ENCODE measurements at places on chromosomes 6 and 20.
A peak's percentile ranks its signal among the peaks of the same experiment; 100 is the strongest.

- DNase-seq: no peak
Observed at GRCh38 chr6:107390685-107391435, 68.5 kb downstream of the PDSS2 start.

DNA sequence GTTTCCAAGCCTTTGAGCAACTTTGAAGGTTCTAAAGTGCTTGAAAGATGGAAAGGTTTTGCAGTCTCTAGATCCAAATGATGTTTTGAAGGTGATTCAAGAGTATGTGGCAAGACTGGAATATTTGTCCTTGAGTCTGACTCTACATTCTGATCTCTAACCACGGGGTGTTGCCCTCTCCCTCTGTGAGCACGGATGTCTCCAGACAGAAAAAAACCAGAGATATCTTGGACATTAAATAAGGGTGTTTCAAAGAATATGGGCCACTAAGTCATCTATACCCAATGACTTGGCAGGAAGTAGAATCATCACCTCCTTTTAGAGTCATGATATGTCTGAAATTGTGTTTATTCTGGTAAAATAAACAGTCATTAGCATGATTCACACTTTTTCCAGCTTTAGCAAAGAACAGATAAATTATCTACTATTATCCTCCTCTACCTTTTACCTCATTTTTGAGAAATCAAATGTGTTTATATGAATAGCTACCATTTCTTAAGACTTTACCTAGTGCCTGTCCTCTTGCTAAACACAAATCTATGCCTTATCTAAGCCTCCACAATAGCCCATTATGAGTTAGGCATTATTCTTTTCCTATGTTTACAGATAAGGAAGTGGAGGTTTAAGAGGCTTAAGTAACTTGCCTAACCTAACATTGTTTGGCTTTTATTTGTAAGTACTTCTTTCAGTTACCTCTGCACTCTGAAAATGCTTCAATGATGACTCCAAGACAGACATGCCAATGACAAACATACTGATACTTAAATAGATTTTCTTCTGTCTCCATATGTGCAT lies 384.4 kb downstream of the BMP2 start:
- no peak for DNase-seq

GRCh38 chr20:36493801-36494114 lies 47.6 kb upstream of the MYL9 start:
- DNase-seq: peak; percentile 66

DNA sequence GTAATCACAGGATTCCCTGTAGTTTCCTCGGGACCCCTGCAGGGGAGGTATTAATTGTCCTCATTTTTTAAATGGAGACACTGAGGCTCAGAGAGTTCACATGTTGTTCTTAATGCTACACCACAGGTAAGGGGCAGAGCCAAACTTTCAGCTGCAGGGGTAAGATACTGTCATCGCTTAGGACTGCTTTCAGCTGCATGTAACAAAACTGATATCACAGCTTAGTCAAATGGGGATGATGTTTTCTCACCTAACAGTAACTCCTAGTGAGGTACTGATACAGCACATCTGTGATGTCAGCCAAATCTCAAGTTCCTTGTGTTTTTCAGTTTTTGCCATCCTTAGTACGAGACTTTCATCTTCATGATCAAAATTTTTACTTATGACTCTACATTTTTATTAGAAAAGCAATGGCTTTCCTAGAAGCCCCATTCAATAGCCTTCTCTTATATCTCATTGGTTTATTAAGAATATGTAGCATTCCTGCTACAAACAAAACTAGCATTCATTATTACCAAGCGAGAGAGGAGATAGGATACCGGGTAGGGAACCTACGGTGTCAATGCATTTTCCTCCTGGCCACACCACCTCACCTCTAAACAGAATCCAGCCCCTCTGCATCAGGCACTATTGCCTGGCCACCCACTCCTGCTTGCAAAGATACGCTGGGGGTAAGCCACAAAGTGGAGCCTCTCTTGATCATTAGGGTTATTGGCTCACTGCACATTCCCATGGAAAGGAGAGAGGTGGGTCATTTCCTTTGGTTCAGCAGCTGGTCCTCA lies 557.5 kb downstream of the CD83 start:
- no peak for DNase-seq

DNA sequence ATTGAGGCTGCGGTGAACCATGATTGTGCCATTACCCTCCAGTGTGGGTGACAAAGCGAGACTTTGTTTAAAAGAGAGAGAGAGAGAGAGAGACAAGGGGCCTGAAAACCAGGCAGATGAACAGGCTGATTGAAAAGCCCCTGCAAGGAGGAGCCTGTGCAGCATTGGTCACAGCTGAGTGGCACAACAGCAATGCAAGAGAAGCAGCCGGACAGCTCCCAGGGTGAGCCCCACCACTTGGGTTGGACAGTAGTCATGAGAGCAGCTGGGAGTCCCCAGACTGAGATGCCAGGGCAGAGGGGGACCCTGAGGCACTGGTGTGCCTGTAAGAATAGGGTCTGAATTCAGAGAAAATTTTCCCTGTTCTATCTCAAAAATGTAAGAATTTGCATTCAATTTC lies 10.2 kb downstream of the DNPH1 start:
- DNase-seq: no peak

DNA sequence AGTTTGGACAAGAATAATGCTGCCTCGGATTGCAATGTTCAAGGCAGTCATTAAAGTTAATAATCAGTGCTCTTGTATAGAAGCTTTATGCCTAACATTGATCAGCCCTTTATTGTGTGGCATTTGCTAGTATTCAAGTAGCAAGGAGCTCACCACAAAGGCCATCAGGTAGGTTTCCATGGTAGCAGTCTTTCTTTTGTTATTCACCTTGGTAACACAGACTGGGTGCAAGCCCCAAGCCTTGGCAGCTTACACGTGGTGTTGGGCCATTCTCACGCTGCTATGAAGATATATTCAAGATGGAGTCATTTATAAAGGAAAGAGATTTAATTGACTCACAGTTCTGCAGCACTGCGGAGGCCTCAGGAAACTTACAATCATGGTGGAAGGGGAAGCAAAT lies 149.3 kb downstream of the ADAT2 start:
- DNase-seq: no peak

- DNase-seq: no peak
Observed at GRCh38 chr6:51915098-51915497, 172.3 kb downstream of the PKHD1 start.

GRCh38 chr20:43925801-43926200 lies 11.1 kb downstream of the TOX2 start:
- DNase-seq: no peak

DNA sequence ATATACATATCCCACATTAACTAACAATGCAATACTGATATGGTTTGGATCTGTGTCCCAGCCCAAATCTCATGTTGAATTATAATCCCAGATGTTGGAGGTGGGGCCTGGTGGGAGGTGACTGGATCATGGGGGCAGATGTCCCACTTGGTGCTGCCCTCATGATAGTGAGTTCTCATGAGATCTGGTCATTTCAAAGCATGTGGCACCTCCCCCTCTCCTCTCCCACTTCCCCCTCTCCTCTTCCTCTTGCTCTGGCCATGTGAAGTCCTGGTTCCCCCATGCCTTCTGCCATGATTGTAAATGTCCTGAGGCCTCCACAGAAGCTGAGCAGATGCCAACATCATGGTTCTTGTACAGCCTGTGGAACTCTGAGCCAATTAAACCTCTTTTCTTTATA lies 71.2 kb downstream of the FYN start:
- no peak for DNase-seq

DNA sequence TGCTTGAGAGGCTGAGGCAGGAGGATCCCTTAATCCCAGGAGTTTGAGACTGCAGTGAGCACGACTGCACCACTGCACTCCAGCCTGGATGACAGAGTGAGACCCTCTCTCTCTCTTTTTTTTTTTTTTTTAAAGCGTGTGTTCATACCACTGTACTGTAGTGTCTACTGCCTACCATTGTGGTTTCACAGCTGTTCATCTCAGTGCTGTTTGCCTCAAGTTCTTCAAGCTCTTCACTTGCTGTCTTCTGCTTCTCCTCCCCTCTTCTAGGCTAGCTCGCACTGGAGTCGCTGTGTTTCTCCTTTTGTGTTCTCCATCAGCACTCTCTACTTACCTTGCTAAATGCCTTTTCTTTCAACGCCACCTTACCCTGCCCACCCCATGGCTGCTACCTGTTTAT lies 7.4 kb downstream of the FOXO3 start:
- DNase-seq: no peak

- DNase-seq: peak; percentile 32
Observed at GRCh38 chr20:17651760-17652388, 30.2 kb downstream of the RRBP1 start.

DNA sequence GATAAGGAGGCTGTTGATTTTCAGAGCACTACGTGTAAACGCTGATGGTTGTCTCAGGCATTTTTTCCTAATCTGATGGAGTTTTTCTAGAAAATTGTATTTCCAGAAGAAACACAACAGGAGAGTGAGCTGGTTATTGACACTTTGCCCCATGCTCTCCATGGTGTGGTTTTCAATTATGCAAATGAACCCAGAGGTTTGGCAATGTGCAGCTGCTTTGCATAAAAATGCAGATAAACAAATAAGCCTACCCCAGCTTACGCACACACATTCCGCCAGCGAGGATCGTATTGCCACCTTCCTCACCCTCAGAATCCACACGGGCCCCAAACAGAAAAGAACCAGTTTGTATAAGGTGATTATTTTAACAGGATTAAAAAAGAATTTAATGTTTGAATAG lies 45.1 kb upstream of the FRMD1 start:
- DNase-seq: no peak

GRCh38 chr20:13784271-13784892 lies 337 bp downstream of the ESF1 start:
- no peak for DNase-seq

DNA sequence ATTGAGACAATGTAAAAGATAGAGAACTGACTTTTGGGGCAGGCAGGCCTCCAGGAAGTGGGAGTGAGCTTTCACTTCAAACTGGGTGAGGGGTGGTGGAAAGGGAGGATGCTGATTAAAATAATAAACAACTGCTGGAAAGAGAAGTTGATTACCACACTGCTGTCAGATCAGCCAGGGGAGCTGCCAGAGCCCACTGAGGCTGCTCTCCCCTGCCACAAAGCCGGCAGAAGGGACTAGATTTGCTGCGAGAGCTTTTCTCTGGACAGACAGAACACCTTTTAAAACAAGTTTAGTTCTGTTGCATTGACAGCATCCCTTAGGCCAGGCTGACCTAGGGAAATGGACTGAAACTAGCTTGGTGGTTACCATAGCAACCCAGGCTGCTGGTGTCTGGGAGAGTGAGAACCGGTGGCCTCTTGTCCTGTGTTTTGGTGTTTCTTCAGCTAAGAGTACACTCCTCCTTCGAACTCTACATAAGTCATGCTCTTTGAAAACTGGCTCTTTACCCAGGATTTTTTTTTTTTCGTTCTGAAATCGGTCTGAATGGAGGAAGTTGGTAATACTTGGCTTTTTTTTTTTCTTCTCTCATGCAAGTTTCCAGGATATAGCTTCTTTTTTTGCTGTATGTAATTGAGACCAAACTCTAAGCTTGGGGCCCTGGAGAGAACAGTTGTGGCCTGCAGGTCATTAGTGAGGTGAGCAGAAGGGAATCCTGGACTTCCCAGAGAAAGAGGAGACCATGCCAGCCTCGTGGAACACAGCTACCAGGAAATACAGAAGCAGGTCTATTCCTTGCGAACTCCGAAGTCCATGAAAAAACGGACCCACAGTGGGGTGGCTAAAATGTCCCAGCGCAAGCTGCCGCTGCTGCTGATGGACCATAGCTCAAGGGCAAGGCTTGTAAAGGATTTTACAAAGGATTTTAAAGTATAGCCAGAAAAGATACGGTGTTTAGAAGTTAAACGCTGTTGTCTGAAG lies 374.4 kb downstream of the UTRN start:
- peak; percentile 16 for DNase-seq

- DNase-seq: no peak
Observed at GRCh38 chr20:57372581-57373350, 18.4 kb upstream of the RBM38 start.

GRCh38 chr6:20137240-20137639 lies 75.0 kb downstream of the MBOAT1 start:
- DNase-seq: no peak

- no peak for DNase-seq
Observed at GRCh38 chr6:84877515-84878210, 113.3 kb upstream of the TBX18 start.

DNA sequence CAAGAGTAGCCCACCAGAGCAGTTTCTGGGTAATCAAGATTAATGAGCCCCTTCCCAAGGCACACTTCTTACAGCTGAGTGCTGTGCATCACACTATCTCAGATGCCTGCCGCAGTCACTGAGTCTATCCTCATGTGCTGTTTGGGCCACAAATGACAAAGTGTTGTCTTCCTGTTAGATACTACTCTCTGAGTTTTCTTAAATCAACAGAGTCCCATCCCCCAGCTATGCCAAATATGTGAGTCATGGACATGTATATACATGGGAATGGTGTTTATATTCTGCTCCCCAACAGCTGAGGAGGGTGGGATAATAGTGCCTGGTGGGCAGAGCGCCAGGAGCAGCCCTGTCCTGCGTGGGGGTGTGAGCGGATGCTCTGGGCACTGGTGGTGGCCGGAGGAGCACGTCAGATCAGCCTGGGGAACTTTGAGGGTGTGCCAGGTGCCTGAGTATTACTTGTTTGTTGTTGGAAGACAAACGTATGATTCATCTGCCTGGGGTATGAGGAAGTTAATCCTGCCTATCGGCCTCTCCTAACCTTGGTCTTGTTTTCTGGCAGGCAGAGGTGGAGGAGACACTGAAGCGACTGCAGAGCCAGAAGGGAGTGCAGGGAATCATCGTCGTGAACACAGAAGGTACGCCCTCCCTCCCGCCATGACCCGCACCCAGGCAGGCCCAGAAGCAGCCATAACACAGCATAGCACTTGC lies 9.6 kb downstream of the DYNLRB1 start:
- peak; percentile 21 for DNase-seq

- no peak for DNase-seq
Observed at GRCh38 chr6:162244031-162244430, 483.5 kb downstream of the PRKN start.

- no peak for DNase-seq
Observed at GRCh38 chr20:23234311-23235078, 116.1 kb upstream of the NXT1 start.

- no peak for DNase-seq
Observed at GRCh38 chr6:25456249-25457040, 177.3 kb downstream of the CARMIL1 start.

DNA sequence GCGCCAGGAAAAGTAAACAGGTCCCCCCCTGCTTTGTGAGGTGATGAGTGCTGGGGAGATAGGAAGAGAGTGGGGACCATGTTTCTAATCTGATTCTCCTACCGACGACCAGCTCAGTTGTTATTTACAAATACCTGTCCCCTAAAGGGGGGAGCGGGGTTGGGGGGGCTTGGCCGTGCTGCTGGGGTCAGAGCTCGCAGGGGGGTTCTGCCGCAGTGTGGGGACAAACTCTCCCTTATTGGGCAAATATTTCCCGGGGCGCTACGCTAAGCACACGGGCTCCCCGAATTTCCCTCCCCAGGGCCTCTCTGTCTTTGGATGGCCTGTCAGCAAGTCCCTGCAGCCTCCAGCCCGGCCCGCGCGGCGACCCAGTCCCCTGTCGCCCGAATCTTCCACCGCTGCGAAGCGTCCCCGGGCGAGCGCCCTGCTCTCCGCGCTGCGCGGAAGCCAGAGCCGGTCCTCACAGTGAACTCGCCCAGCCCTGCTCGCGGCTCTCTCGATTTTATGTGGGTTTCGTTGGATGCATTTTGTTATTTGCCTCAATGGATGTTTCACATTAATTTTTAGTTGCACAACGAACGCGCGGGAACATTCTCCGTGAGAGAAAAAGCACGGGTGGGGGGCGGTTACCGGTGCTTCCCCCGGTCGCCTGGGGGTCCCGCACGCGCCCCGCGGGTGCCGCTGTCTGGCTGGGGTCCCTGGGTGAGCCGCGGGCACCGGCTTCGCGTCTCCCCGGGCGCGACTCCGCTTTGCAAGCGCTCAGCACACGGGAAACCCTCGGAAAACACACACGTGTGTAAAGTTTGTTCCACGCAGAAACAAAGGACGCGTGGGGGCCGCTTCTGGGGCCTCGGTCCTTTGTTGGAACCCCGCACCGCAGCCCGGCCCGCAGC lies 1.5 kb upstream of the STX16 start:
- no peak for DNase-seq

Measured in G401 (cell line).